Vagina (tissue), 2 donors: ENCODE measurements at places on chromosomes 5 and 9. TPM values are rescaled to one million over a fixed set of nuclear protein-coding genes. Genes with fewer than 3 reads are reported as not detected.

DNA sequence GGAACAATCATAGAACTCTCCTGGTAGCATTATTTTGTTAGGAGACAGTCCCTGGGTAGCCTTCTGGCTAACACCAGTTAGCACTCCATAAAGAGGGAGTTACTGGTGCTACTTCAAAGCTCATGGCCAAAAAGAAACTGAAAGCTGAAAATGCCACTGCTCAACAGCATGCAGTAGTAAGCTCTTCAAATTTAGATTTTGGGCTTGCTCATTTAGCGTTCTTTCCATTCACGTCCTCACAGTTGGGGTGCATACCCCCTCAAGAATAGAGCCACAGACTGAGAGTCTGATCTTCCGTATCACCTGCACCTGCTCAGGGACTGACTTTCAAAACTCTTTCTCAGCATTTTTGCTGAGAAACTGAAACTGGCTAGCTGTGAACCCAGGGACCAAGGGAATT, 24.7 kb downstream of the NTRK2 start:
- peaks cover 9% of the 10 kb centered on the region for H3K4me1 ChIP-seq
- no peaks in the 10 kb centered on the region for H3K27me3 ChIP-seq
- no peak for DNase-seq
- no peak overlapping the region for H3K4me3 ChIP-seq
- H3K36me3 ChIP-seq, result no peaks in the 10 kb centered on the region
- no peak overlapping the region for H3K27ac ChIP-seq

The CBY3 gene
- not detected for total RNA-seq

The LCN1 gene
- total RNA-seq, result not detected

The TBC1D9B gene
- 125 TPM for total RNA-seq

- H3K4me1 ChIP-seq, result peaks cover 25% of the 10 kb centered on the region
- DNase-seq, result no peak
- no peak overlapping the region for H3K27ac ChIP-seq
- H3K36me3 ChIP-seq, result no peaks in the 10 kb centered on the region
- no peaks in the 10 kb centered on the region for H3K27me3 ChIP-seq
Measured at GRCh38 chr9:14242150-14242805, 71.7 kb downstream of the NFIB start.

DNA sequence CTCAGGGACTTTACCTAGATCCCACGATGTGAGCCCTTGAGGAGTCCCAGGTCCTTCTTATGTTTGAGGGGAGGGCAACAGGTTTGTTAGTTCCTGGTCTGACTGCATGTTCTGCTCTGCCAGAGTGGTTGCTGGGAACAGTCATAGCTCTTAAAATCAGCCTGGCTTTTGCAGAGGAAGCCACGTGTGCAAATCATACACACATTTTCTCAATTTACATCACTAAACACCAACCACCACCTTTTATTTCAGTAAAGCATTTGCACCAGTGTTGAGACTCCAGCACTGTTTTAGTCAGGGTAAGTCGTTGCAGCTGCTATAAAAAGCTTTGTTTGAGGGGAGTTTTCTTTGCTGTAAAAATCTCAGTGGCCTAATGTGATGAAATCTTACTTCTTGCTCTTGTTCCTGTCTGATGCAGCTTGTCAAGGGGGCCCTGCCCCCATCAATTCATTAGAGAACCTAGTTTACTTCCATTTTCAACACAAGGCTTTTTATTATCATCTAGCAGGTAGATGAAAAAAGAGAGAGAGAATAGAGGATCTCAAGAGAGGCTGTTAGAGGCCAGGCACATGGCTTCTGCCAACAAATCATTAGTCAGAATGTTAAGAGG, 70.3 kb upstream of the VCAN start:
- no peak overlapping the region for H3K4me3 ChIP-seq
- no peaks in the 10 kb centered on the region for H3K4me1 ChIP-seq
- no peak for DNase-seq
- no peaks in the 10 kb centered on the region for H3K27me3 ChIP-seq
- H3K27ac ChIP-seq, result no peak overlapping the region

The UBAP2 gene
- 24.6 TPM for total RNA-seq

The CAMK4 gene
- 11.8 TPM for total RNA-seq

GRCh38 chr5:179319741-179320281, 25.4 kb downstream of the ADAMTS2 start:
- no peak for DNase-seq
- H3K4me1 ChIP-seq, result peaks cover 41% of the 10 kb centered on the region
- no peak overlapping the region for H3K4me3 ChIP-seq
- no peaks in the 10 kb centered on the region for H3K36me3 ChIP-seq
